Posterior cingulate gyrus (tissue), 11 donors: ENCODE measurements at places on chromosomes 11 and 22.

GRCh38 chr11:29432719-29433325 is 584.0 kb downstream of the KCNA4 start:
- no peak for DNase-seq

- no peak for DNase-seq
Measured at GRCh38 chr11:1360835-1361357, 28.8 kb upstream of the BRSK2 start.

DNA sequence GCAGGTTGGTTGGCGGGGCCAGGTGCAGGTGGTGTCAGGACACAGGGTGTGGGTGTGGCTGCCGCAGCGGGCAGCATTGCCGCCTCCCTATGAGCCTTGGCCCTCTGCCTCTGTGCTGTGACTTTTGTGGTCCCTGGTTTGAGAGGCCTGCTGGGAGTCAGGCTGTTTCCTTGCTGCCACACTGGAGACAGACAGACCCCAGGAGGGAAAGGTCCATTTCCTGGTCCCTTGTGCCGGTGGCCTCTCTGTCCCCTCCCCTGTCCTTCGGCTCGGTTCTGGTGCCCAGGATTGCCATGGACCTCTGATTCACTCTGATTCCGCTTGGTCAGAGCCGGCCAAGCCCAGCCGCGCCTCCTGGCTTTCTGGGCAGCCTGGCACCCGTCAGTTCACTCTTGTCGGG is 196.9 kb downstream of the TBC1D22A start:
- no peak for DNase-seq

DNA sequence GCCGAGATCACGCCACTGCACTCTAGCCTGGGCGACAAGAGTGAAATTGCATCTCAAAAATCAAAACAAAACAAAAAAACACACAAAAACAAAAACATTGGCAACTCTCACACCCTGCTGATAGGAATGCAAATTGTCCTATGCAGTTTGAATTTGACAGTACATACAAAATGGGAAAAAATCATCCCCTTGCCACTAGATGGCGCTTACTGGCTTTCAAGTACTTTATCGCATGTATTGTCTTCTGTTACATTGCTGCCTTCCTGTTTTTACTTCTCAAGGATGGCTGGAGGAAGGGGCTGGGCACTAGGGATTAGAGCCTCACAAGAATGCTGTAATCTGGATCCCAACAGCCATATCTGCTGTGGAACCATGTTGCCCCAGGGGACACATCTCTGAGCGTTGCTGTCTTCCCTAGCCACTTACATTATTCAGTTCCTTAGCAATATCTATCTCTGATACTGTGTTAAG is 59.4 kb upstream of the A4GALT start:
- DNase-seq = no peak

DNA sequence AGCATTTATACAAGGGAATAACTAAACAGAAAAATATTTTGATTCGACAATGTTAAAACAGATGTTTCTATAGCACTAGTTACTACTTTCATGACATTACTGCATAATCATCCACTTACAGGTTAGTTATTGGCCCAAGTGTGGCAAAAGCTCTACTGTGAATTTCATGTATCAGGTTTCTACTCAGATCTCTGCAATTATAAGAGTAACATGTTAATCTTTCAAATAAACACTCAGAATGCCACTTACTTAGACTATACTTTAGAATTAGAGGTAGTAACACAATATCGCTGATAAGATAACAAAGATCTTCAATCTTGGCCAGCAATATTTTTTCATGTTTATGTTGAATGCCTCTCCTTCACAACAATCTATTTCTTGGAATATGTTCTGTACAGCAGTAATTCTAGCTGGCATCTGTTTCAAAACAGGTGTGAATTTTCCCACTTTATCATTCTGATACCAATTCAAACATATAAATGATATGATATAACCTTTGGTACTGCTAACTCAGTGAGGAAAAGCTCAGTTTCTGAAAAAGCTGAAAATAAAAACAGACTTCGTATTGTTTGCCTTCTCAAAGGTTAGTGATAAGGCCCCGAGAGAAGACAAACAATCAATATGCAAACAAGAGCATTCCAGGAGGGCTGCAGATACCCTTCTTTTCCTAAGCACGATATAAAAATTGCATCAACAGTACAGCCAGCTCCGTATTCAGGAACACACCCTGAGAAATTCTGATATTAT is 11.0 kb upstream of the CCDC34 start:
- no peak for DNase-seq

- DNase-seq = no peak
Measured at GRCh38 chr22:31049815-31050420, 31.2 kb upstream of the SMTN start.

GRCh38 chr22:24289114-24289513 is 18.5 kb downstream of the SPECC1L start:
- no peak for DNase-seq

- DNase-seq = no peak
Measured at GRCh38 chr22:45203150-45203951, 37.3 kb downstream of the KIAA0930 start.

DNA sequence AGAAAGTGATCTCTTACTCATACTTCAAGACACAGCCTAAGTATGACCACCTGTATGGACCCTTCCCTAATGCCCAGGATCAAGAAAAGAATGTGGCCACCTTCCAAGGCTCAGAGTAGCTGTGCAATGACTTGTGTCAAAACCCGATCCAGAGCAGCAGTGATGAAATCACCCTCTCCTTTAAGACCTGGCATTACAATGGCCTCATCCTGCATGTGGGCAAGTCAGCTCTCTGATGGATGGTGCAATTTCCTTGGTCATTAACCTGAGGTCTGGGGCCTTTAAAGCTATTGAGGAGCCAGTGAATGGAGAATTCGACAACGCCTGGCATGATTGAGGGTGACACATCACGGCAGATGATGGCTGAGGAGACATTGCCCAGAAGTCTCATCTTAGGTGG is 9.1 kb upstream of the TUBA8 start:
- DNase-seq = no peak

DNA sequence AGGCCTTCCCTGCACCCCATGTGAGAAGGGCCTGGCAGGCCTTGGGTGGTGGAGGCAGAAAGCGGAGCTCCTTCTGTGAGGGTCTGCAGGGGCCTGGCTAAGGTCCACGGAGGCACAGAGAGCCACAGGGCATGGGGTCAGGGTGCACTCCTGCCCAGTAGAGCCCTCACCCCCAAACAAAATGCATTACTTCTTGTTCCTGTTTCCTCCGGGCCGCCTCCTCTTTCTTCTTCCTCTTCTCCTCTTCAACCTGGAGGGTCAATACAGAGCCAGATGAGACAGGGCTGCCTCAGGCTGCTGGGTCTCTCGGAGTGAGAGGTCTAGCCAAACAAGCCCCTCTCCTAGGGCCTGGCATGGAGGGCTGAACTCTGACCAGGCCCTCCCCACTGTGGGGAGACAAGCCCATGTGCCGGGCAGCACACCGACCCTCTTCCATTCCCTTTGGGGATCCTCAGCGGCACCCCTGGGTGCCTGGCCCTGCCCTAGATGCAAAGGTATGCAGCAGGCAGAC is 10.3 kb upstream of the NAP1L4 start:
- no peak for DNase-seq

- no peak for DNase-seq
Measured at GRCh38 chr11:34030382-34030781, 21.1 kb upstream of the CAPRIN1 start.

GRCh38 chr11:95575517-95575916 is 214.1 kb downstream of the FAM76B start:
- no peak for DNase-seq

GRCh38 chr11:4763096-4763495 is 6.6 kb downstream of the OR51F1 start:
- DNase-seq = no peak

- no peak for DNase-seq
Measured at GRCh38 chr11:87022254-87022653, 15.5 kb upstream of the TMEM135 start.

DNA sequence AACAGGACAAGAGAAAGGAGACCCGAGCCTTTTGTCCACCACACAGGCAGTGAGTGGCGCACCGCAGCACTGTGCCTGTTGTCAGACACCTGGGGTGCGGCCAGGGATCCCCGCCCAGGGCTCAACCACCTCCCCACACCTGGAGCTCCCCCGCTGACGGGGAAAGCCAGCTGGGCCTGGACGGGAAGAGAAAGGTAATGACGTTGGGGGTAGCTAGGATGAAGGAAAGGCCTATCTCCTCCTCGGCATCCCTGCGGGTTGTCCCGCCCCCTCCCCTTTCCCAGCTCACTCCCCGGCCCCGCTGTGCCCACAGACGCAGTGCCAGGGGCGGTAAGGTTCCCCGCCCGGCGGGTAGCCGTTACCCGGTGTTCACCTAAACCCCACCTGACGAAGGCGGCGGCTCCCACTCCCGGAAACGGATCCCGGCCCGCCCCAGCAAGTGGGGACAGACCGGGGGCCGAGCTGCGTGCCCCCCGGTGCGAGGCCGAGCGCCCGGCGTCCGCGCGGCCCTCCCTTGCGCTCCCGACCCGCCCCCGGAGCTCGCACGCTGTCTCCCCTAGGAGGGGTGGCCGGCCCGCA is 495 bp downstream of the HYOU1 start:
- DNase-seq = peak; percentile 87

GRCh38 chr11:64720640-64721358 is 2.2 kb downstream of the NRXN2 start:
- peak; percentile 74 for DNase-seq

GRCh38 chr11:126482586-126483108 is 127.2 kb downstream of the ST3GAL4 start:
- peak; percentile 20 for DNase-seq

DNA sequence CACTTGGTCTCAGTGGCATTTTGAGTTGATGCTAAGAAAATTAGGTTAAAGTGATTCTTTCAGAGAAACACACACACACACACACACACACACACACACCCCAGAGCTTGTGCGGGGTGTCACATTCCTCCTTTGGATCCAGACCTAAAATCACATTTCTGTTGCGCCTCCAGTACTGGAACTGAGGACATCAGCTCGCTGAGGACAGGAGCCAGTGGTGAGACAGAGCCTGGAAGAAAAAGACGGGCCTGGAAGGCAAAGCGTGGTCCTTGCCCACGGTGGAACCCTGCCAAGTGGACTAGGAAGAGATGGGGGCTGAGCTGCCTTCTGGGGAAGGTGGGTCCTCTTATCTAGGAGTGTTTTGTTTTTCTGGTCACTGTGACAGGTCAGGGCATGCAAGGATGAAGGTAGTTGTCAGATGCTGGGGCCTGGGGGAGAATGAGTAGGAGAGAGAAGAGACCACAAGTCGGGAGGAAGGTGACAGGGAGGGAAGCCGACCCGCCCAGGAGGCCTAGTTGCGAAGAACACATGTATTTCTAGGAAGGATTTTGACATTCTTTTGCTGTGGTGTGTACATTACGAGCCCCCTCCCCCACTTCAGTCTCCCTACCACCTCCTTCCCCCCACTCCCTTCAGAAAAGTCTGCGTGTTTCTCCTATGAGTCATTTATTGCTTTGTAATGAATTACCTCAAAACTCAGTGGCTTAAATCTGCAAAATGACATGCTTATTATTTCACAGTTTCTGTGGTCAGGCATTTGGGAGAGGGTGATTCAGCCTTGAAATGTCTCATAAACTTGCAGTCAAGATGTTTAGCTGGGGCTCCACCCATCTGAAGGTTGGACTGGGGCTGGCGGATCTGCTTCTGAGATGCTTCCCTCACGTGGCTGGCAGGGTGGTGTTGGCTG is 4.8 kb upstream of the ELFN2 start:
- DNase-seq = no peak

DNA sequence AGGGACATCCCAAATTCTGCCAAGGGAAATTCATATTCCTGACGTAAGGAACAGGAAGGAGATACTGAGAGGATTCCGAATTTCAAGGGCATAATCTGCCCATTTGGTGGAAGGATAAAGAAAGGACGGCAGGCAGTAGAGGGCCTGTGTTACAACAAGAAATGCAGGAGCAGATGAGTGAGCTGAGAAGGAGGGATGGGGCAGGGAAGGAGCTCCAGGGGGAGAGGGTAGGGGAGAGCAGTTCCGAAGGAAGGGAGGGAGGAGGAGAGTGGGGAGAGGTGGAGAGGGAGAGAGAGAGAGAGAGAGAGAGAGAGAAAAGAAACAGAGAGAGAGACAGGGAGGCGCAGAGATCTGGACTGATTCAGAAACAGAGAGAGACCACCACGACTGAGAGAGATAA is 843 bp downstream of the OPCML start:
- no peak for DNase-seq

DNA sequence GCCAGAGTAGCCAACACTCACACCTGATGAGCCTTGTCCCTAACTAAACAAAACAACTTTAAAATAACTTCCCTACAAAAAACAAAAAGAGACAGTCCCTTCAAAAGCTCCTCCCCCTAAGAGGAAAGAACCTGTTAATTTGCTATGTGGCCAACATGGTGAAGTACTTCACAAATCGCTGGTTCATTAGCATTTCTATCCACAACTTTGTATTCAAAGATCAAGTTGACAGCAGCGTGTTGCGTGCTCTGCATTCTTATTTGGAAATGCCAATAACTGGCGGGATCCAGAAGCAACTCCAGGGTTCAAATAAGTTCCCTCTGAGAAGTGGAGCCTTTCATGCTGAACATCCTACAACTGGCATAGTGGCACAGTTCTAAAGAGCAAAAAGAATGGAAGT is 48.6 kb downstream of the CADM1 start:
- no peak for DNase-seq

GRCh38 chr22:31629741-31630184 is 32.3 kb downstream of the PISD start:
- DNase-seq = no peak

DNA sequence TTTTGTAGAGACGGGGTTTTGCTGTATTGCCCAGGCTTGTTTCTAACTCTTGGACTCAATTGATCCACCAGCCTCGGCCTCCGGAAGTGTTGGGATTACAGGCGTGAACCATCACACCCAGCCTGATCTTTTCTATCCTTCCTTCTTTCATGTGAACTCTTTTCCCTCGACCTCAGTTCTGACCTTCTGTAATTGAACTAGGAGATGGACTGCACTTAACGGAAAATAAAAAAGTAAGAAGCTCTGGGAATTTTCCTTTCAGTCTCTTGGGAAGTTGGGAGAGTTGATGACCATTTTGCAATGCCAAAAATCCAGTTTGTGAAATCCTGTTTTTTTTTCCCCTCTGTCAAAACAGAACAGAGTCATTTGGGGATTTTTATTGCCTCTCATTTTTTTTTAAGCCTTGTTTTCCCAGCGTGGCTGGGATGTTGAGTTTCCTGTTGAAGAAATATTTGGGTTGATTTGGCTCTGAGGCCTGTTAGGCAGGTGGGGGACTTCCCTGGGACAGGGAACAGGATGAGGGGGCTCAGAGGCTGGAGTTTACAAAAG is 26.9 kb upstream of the CYB5R3 start:
- no peak for DNase-seq

- no peak for DNase-seq
Measured at GRCh38 chr11:126874276-126874675, 126.3 kb downstream of the KIRREL3 start.

DNA sequence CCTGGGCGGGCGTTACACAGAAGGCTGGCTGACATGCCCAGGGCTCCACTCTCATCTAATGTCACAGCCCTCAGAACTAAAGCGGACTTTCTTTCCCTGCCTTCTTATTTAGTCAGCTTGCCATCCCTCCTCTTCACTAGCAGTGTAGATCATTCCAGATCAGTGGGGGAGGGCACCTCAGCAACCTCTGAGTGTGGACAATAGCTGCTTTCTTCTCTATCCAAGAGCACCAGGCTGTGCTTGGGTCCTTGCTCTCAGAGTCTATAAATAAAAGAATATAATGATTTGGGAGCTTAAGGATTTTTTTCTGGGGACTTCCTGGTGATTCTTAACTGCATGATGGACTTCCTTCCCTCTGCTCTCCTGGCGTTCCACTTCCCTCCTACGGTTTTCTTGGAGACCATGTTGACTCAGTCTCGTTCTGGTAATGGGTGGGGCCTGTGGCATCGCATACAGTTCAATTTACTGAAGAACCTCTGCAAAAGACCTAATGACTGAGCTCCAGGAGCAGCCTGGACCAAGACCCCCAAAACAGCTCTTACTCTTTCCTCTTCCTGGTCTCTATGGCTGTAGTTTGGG is 2.9 kb upstream of the HMBS start:
- DNase-seq = no peak
